ENCODE measurements at places on chromosomes 12 and 14. TPM values are rescaled to one million over a fixed set of nuclear protein-coding genes. Genes with fewer than 3 reads are reported as not detected.

Gene PLEKHG7
- 0.32 TPM for total RNA-seq

Gene CDKL1
- 36.2 TPM for total RNA-seq

Gene MYRFL
- 0.45 TPM for total RNA-seq

Gene LAG3
- 1.0 TPM for total RNA-seq

Gene OTUB2
- total RNA-seq = 2.2 TPM

Gene LGR5
- 4.5 TPM for total RNA-seq

Gene CD4
- 6.2 TPM for total RNA-seq

Gene KLRG1
- 1.0 TPM for total RNA-seq

DNA sequence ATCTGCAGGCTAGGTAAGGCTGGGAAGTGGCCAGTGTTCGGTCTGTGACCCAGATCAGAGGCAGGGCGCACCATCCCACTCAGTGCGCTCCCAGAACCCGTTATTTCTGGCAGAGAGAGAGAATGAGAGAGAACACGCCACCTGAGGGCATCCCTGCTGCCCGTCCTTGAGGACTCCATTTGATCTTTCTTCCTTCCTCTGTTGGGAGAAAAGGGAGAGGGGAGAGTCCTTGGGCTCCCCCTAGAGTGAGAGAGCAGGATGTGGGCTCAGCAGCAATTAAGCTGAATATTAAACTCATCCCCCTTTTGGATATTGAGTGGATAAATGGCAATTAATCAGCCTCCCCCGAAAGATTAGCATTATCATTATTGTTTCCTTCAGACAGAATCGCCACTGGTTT, 70.6 kb downstream of the IFT43 start:
- no peak for DNase-seq
- no peaks in the 10 kb centered on the region for H3K4me1 ChIP-seq
- H3K36me3 ChIP-seq = no peaks in the 10 kb centered on the region
- no peak overlapping the region for H3K4me3 ChIP-seq
- no peaks in the 10 kb centered on the region for H3K27me3 ChIP-seq

DNA sequence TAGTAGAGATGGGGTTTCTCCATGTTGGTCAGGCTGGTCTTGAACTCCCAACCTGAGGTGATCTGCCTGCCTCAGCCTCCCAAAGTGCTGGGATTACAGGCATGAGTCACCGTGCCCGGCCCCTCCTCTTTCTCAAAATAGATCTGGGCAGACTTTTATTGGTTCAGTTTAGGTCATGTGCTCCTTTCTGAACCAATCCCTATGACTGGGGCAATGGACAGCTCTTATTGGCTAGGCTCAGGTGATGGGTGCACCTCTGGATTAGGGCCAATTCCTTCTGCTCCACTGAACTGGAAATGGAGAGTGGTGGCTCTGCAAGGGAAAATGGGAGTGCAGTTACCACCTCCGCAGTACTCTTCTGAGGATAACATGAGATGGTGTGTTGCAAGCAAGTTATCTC, 6.2 kb upstream of the ATP6V0A2 start:
- H3K27ac ChIP-seq = no peak overlapping the region
- H3K4me1 ChIP-seq = no peaks in the 10 kb centered on the region
- no peak for DNase-seq

- H3K27ac ChIP-seq = no peak overlapping the region
- no peak overlapping the region for H3K4me3 ChIP-seq
- H3K27me3 ChIP-seq = no peaks in the 10 kb centered on the region
- DNase-seq = peak; percentile 34
- H3K36me3 ChIP-seq = no peaks in the 10 kb centered on the region
These were observed 5.2 kb downstream of the KRT84 start for GRCh38 chr12:52380271-52380694.

- no peak overlapping the region for H3K27ac ChIP-seq
- no peak overlapping the region for H3K4me3 ChIP-seq
- no peaks in the 10 kb centered on the region for H3K36me3 ChIP-seq
- no peaks in the 10 kb centered on the region for H3K4me1 ChIP-seq
These were observed 11.2 kb downstream of the KRT71 start for GRCh38 chr12:52541709-52542108.

DNA sequence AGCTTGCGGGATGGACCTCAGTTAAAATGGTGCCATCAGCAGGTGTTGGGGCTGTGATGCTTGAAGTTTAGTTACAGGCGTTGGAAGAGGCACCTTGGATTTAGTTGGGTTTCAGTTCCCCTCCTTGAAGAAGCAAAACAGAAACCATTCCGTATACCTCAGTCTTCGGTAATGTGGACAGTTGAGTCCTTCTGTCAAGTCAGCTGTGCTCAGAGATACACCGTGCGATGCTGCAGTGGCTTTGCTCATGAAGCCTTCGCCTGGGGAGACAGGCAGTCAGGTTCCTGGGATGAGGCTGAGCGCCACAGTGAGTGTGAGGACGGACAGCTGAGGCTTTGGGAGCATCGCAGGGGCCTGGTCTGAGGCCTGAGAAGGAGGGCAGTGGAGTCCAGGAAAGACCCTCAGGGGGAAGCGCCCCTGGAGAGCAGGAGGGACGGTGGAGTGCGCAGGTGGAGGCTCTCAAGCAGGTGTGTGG, 7.4 kb downstream of the RAN start:
- H3K4me3 ChIP-seq = no peak overlapping the region
- peaks cover 22% of the 10 kb centered on the region for H3K36me3 ChIP-seq
- no peaks in the 10 kb centered on the region for H3K27me3 ChIP-seq
- H3K27ac ChIP-seq = no peak overlapping the region

GRCh38 chr14:102927878-102928411, 5.5 kb downstream of the AMN start:
- peak overlapping the region; percentile 60 for H3K4me3 ChIP-seq
- peaks cover 19% of the 10 kb centered on the region for H3K27me3 ChIP-seq
- peak; percentile 53 for DNase-seq
- H3K36me3 ChIP-seq = no peaks in the 10 kb centered on the region
- H3K27ac ChIP-seq = peak overlapping the region; percentile 95
- peaks cover 14% of the 10 kb centered on the region for H3K4me1 ChIP-seq

DNA sequence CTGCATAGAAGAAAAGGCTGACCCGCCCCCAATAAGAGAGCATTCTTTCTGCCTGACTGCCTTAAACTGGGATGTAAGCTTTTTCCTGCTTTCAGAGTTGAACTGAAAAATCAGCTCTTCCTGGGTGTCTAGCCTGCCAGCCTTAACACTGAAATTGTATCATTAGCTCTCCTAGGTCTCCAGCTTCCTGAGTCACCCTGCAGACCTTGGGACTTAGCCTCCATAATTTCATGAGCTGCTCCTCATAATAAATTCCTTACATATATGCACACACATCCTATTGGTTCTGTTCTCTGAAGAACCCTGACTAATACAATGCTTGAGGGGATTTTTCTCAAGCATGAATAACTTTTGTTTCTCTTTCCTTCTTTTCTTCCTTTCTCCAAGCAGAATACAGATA, 76.4 kb upstream of the FAR2 start:
- no peaks in the 10 kb centered on the region for H3K4me1 ChIP-seq
- H3K27ac ChIP-seq = no peak overlapping the region
- no peaks in the 10 kb centered on the region for H3K27me3 ChIP-seq
- no peak for DNase-seq
- no peak overlapping the region for H3K4me3 ChIP-seq

DNA sequence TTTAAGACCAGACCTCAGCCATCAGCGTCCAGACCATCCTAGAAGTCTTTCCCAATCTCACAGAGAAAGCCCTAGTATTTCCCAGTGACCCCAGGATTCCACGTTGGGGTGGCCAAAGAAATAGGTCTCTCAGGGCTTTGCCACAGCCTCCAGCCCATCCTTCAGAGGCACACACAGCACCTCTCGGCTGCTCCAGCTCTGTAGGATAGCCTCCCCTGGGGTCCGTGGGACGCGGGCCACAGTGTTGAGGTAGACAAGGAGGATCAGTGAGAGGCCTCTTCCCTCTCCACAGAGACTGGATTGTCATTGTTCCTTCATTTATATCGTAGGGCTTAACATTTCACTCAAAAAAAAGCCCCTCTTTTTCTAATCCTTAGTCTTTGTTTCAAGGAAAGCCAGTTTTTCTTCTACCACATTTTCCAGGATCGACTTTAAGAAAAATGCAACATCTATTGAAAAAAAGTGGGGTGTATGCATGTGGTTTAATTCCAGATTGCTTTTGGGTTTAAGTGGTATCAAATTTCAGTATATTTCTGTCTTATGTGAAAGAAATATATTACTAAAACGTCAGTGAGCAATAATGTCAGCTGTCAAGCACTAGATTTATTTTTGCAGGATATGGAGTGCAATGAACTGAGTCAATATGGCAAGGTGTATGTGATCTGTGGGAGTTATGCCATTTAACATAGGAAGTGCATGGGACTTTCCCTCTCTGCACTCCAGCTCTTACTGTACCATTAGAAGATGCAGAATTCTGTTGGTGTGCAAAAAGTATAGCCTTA, 187.5 kb downstream of the MSRB3 start:
- no peak overlapping the region for H3K4me3 ChIP-seq
- H3K36me3 ChIP-seq = no peaks in the 10 kb centered on the region
- DNase-seq = no peak

- H3K36me3 ChIP-seq = no peaks in the 10 kb centered on the region
- H3K4me1 ChIP-seq = peaks cover 4% of the 10 kb centered on the region
- no peak for DNase-seq
- no peaks in the 10 kb centered on the region for H3K27me3 ChIP-seq
These were observed 85.3 kb downstream of the B4GALNT3 start for GRCh38 chr12:544941-545635.

DNA sequence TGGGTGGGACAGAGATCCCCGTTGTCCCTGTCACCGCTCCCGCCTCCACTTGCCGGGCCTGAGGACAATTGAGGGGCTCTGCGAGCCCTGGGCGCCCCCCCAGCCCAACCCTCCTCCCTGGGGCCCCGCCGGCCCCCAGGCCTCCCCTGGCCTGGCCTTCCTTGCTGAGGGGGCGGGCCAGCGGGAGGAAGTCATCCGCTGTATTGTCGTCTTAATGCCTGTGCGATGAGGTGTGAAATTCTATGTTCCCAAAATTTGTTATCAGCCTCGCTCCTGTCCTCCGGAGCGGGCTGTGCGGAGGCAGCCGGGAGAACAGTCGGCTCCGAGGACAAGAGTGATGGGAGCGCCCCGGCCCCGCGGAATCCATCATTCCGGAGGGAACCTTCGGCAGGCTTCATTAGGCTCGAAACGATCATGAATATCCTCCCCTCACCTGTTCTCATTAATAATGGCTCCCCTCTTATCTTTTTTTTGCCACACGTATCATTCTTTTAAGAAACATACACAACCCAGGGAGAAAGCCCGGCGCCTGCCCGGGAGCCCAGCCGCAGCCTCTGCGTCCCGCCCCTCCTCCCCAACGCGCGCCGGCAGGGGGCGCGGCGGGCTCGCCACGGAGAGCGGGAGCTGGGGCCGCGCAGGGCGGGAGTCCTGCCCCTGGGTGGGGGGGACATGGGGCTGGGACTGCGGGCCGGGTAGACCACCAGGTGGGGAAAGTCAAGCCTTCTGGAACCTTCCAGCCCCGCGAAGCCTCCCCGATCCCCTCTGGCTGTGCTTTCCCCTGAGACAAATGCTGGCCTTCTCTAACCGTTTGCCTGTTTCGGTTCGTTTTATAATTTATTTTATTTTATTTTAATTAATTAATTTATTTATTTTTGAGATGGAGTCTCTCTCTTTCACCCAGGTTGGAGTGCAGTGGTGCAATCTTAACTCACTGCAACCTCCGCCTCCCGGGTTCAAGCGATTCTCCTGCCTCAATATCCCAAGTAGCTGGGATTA, 17.1 kb upstream of the DLK1 start:
- no peaks in the 10 kb centered on the region for H3K36me3 ChIP-seq
- H3K27ac ChIP-seq = no peak overlapping the region
- no peak for DNase-seq
- no peak overlapping the region for H3K4me3 ChIP-seq
- H3K27me3 ChIP-seq = no peaks in the 10 kb centered on the region

DNA sequence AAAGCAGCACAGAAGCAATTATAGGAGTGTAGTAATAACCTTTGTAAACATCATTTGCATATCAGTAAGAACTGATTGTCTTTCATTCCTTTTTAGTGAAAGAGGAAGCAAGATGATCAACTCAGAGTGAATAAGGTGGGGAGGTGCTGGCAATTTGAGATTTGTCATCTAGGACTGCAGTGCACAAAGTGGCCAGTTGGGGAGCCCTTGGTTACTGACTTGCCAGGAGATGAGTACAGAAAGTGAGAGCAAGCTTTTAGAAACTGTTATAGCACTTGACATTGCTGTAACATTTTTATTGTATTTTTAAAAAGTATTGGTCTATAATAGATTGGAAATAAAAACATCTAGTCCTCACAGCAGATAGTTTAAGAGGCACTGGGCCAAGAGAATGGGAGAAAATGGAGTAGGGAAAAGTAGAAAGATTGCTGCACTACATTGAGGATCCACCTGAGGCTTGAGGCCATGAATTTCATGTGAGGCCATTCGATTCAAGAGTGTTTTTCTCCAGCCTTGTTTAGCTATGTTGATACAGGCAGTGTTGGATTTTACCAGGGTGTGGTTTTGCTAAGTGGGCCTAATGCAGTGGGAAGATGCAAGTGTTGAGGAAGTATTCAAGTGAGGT, 98.2 kb downstream of the SNAPC1 start:
- H3K27me3 ChIP-seq = no peaks in the 10 kb centered on the region
- peak; percentile 40 for DNase-seq
- H3K4me3 ChIP-seq = no peak overlapping the region
- H3K4me1 ChIP-seq = no peaks in the 10 kb centered on the region
- no peak overlapping the region for H3K27ac ChIP-seq

DNA sequence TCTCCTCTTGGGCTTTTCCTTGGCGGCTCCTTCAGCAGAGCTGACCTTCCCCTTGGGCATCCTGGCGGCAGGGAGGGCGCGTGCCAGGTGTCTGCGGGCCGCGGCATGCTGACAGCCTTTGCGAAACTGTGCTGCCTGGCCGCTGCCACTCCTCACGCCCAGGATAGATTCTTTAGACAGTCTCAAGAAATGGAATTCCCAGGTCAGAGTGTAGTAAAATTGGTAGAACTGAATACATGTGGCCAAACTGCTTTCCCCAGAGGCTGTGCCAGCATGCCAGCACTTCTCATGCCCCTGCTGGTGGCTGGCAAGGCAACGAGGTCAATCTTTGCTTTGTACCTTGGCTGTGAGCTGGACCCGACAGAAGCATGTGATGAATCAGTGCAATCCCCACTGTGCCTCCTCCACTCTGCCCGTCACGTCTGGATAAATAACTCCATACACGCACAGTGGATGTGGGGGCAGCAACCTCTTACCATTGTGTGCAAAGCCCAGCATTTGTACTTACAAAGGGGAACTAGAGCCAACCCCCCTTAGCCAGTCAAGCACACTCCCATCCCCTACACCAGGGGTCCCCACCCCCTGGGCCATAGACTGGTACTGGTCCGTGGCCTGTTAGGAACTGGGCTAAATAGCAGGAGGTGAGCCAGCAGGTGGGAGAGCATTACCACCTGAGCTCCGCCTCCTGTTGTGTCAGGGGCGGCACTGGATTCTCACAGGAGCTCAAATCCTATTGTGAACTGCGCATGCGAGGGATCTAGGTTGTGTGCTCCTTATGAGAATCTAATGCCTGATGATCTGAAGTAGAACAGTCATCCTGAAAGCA, 90.9 kb downstream of the ACTN1 start:
- H3K36me3 ChIP-seq = peaks cover 18% of the 10 kb centered on the region
- H3K27me3 ChIP-seq = no peaks in the 10 kb centered on the region
- H3K4me3 ChIP-seq = no peak overlapping the region
- no peak overlapping the region for H3K27ac ChIP-seq
- no peak for DNase-seq
- no peaks in the 10 kb centered on the region for H3K4me1 ChIP-seq
